Astrocyte of the spinal cord (primary cell): ENCODE measurements at places on chromosomes 2 and 18.

- peak; percentile 55 for DNase-seq
Observed at GRCh38 chr2:144523596-144524117, 3.7 kb upstream of the ZEB2 start.

GRCh38 chr18:63099848-63100629 lies 219.5 kb downstream of the BCL2 start:
- DNase-seq, result no peak

GRCh38 chr18:7358989-7359726 lies 128.3 kb downstream of the LRRC30 start:
- DNase-seq, result no peak

- no peak for DNase-seq
Observed at GRCh38 chr2:172095905-172096625, 6.6 kb downstream of the DLX2 start.

- DNase-seq, result no peak
Observed at GRCh38 chr2:235232449-235233433, 261.1 kb upstream of the AGAP1 start.
